ENCODE measurements at places on chromosomes 6 and 20.
A peak's percentile ranks its signal among the peaks of the same experiment; 100 is the strongest.

DNA sequence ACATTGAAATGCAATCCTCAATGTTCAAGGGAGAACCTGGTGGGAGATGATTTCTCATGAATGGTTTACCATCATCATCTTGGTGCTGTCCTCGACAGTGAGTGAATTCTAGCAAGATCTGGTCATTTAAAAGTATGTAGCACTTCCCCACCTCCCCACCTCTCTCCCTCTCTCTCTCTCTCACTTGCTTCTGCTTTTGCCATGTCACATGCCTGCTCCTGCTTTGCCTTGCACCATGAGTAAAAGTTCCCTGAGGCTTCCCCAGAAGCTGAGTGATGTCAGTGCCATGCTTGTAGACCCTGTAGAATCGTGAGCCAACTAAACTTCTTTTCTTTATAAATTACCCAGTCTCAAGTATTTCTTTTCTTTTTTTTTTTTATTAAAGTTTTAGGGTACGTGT, 60.5 kb downstream of the DST start:
- DNase-seq: no peak

- DNase-seq: no peak
These were observed 189.5 kb downstream of the TMEM242 start for GRCh38 chr6:157133856-157134255.

GRCh38 chr20:62321521-62321948, 18.7 kb downstream of the ADRM1 start:
- no peak for DNase-seq

DNA sequence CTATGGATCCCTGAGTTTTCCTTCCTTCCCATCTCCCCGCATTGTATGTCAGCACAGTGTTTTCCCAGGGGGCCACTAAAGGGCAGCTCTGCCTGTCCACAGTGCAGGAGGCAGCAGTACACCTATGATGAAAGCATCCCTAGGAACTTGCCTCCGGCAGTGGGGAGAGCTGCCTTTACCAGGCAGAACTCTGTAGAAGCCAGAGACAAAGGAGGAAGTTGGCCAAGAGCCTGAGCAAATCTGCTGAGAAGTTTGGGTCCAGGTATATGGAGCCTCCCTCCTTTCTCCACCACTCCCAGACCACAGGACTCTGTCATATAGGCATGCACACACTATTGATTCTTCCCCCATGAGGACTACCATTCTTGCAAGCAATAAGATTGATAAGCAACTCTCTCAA, 282.7 kb downstream of the TBC1D7 start:
- no peak for DNase-seq

- no peak for DNase-seq
These were observed 9.8 kb downstream of the POPDC3 start for GRCh38 chr6:105170059-105170458.

DNA sequence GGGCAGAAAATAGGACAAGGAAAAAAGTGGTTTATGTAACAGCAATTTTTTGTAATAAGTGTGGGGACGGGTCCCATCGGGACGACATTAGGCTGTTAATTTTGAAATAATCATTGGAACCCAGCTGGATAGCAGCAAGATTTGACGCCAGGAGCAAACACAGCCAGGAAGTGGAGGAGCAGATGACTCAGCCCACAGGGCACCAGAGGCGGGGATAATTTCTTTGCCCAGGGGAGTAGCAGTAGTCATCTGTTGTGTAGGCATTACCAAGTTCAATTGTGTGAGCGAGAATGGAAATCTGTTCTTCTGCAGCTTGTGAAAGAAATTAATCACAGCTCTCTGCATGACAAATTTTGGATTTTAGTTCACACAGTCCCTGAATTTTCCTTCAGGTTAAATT, 22.6 kb upstream of the RIN2 start:
- peak; percentile 60 for DNase-seq

GRCh38 chr6:66245231-66245630, 538.2 kb upstream of the EYS start:
- no peak for DNase-seq

GRCh38 chr20:48492015-48492714, 335.6 kb downstream of the PREX1 start:
- DNase-seq: no peak

- no peak for DNase-seq
These were observed 131.6 kb downstream of the RFX6 start for GRCh38 chr6:117008618-117009017.

GRCh38 chr6:35493307-35493983, 3.4 kb downstream of the TEAD3 start:
- no peak for DNase-seq

DNA sequence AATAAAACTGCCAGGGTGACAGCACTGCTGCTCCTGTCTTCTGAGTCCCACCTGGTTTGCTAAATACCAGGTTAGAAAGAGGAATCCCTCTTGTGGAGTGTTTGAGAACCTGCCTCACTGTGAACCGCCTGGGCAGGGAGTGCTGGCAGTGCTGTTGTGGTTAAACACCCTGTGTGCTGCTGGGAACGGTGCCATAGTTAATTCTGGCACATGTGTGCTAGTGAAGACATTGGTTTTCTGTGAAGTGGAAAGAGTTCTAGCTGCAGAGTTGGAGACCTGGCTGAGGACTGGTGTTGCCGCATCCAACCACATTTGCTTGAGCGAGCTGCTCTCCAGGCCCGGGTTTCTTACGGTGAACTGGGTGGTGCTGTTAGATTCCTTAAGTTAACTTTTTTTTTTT, 72.7 kb downstream of the IGF2R start:
- no peak for DNase-seq

GRCh38 chr6:157711060-157711459, 112.0 kb upstream of the SNX9 start:
- DNase-seq: no peak
